NCI-H2171 (cell line): ENCODE measurements at places on chromosomes 5 and 9.

GRCh38 chr5:135217669-135218485 is 181.2 kb downstream of the MACROH2A1 start:
- no peak for DNase-seq

- DNase-seq, result peak; percentile 26
Observed at GRCh38 chr5:136249678-136250266, 56.8 kb upstream of the SMIM32 start.

GRCh38 chr5:80036615-80037014 is 1.5 kb downstream of the THBS4 start:
- DNase-seq, result no peak

- no peak for DNase-seq
Observed at GRCh38 chr5:157563373-157563928, 12.1 kb downstream of the ADAM19 start.

DNA sequence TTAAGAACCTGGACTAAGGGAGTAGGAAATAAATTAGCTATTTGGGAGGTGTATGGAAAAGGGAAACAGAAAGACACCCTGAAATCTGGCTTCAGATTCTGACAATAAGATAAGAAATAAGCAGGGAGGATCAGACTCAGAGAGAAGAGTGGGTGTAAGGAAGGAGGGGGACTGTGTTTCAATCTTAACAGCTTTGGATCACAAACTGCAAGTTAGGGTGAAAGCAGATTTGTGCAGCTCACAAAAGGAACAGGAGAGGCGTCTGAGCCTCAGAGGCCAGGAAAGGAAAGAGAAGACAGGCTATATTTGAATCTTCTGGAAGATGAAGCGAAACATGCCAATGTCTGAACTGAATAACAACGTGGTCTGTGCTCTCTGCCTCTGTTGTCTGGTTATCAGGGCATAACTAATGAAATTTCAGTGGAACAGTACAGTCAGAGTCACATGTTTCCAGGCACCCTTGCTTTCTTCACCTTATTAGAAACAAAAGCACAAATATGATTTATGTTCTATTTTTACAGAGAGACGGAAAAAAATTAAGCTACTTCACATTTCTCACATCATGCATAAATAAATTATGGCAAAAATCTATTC is 26.6 kb downstream of the SGTB start:
- no peak for DNase-seq

DNA sequence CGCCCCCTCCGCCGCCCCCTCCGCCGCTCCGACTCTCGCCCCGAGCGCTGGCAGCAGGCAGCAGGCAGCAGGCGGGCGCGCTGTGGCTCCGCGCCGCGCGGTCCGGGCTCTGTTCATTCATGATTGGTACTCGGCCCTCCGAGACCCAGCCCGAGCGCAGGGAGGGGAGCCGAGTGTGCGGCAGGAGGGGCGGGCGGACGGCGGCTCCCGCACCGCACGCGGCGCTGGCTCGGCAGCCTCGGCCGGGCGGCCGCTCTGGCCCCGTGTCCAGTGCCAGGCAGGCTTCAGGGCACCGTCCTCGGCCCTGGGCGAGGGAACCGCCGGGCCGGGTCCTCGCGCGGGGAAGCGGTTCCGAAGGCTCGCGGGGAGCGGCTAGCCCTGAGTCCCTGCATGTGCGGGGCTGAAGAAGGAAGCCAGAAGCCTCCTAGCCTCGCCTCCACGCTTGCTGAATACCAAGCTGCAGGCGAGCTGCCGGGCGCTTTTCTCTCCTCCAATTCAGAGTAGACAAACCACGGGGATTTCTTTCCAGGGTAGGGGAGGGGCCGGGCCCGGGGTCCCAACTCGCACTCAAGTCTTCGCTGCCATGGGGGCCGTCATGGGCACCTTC is at the start of gene KCNIP1:
KCNIP1 (plus strand) TSS at position 31 of the 607 bp plus-strand sequence.
- DNase-seq, result no peak

GRCh38 chr9:27383524-27383923 is 86.6 kb upstream of the EQTN start:
- DNase-seq, result no peak

- DNase-seq, result no peak
Observed at GRCh38 chr5:111076091-111076490, 4.6 kb downstream of the TSLP start.

DNA sequence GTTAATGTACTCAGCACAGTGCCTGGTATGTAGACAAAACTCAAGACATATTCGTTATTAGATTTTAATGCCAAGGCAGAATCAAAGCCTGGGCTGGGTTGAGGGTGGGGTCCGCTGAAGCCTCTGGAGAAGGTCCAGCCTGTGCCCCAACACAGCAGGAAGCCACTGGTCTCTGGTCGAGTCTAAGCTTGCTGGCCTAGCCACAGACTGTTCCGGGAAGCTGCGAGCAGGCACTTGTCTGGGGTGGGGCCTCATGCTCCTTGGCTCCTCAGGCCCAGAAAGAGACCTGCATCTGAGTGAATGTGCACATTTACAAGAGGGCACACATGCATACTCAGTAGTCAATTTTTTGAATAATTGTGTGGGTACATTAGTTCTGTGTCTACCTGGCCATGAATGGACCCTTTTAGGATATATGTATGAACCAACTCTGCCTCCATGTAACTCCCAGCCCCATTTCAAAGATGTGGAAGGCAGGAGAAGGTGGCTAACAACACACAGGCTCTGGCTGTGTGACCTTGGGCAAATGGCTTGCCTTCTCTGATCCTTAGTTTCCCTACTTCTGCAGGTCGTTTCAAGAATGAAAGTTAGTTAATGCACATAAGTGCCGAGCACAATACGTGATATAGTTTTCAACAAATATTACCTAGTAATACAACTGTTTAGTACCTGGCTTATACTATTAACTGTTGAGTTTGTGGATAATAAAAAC is 18.3 kb downstream of the FAT2 start:
- no peak for DNase-seq

DNA sequence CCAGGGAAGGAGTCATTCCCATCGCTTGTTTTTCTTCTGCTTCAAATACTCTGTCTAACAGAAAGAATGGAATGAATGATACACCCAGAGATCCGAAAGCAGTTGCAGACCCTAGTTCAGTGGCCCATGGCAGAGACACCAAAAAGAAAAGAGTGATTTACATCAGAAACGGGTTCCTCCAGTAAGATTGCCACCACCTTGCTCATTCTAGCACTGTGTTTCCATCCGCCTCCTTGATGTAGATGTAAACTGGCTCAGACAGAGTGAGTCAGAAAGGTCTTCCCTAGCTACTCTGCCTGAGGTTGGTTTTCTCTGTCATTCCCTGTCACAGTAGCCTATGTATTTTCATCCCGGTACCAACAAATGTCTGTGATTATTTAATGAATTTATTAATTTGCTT is 15.9 kb upstream of the CLINT1 start:
- no peak for DNase-seq

GRCh38 chr5:36635721-36636390 is 29.4 kb downstream of the SLC1A3 start:
- DNase-seq, result no peak
